Fibroblast of lung (primary cell): ENCODE measurements at places on chromosomes 7 and 10. TPM values are rescaled to one million over a fixed set of nuclear protein-coding genes. Genes with fewer than 3 reads are reported as not detected.

UTF1 gene
- total RNA-seq, result not detected in 2 replicates

EBLN1 gene
- total RNA-seq, result not detected in 2 replicates

PTPRN2 gene
- total RNA-seq, result 0.77 and 1.2 TPM in 2 replicates

IL6 gene
- total RNA-seq, result 22.1 and 33.7 TPM in 2 replicates

SEMA3C gene
- total RNA-seq, result 203 and 310 TPM in 2 replicates

CDNF gene
- total RNA-seq, result 1.2 and 1.5 TPM in 2 replicates

AOC1 gene
- total RNA-seq, result not detected in 2 replicates

HMX3 gene
- not detected in 2 replicates for total RNA-seq

CYP26A1 gene
- under 0.01 TPM in 1 of 2 replicates, not detected in the other for total RNA-seq

FGFR2 gene
- total RNA-seq, result under 0.01 and 0.17 TPM in 2 replicates

LYZL2 gene
- not detected in 2 replicates for total RNA-seq

ZNF777 gene
- total RNA-seq, result 3.6 and 4.1 TPM in 2 replicates

VWC2 gene
- total RNA-seq, result not detected in 2 replicates

ASB15 gene
- not detected in 2 replicates for total RNA-seq

RASA4B gene
- 1.5 and 2.1 TPM in 2 replicates for total RNA-seq

CALCR gene
- total RNA-seq, result not detected in 2 replicates

GJD4 gene
- total RNA-seq, result 0.17 TPM in 1 of 2 replicates, not detected in the other

INHBA gene
- total RNA-seq, result 4.1 and 15.0 TPM in 2 replicates

NOLC1 gene
- 16.5 and 23.4 TPM in 2 replicates for total RNA-seq

CLDN12 gene
- total RNA-seq, result 28.5 and 44.8 TPM in 2 replicates

HOXA9 gene
- under 0.01 TPM in 1 of 2 replicates, not detected in the other for total RNA-seq

DGKI gene
- total RNA-seq, result 1.3 and 2.1 TPM in 2 replicates

SIRT1 gene
- 21.1 TPM in 2 replicates for total RNA-seq

CYP3A4 gene
- total RNA-seq, result 0.17 TPM in 1 of 2 replicates, not detected in the other

HNRNPA2B1 gene
- 65.0 and 82.1 TPM in 2 replicates for total RNA-seq

AKR1C8 gene
- not detected in 2 replicates for total RNA-seq

TAS2R39 gene
- not detected in 2 replicates for total RNA-seq

SCART1 gene
- 1.3 and 2.5 TPM in 2 replicates for total RNA-seq

ANKRD30A gene
- total RNA-seq, result not detected in 2 replicates

TNS3 gene
- 52.6 and 88.8 TPM in 2 replicates for total RNA-seq

SPDYE6 gene
- total RNA-seq, result not detected in 2 replicates

HTR7 gene
- 0.77 and 0.83 TPM in 2 replicates for total RNA-seq

LEP gene
- total RNA-seq, result 0.26 and 2.8 TPM in 2 replicates

SLC26A3 gene
- not detected in 2 replicates for total RNA-seq

DRGX gene
- total RNA-seq, result not detected in 2 replicates

PILRB gene
- 3.6 and 4.3 TPM in 2 replicates for total RNA-seq

PARP12 gene
- total RNA-seq, result 23.9 and 24.9 TPM in 2 replicates

SEMA3E gene
- total RNA-seq, result 1.5 and 2.0 TPM in 2 replicates

AASS gene
- 31.6 and 49.2 TPM in 2 replicates for total RNA-seq

TFR2 gene
- under 0.01 TPM in 1 of 2 replicates, not detected in the other for total RNA-seq

LRIT1 gene
- total RNA-seq, result not detected in 2 replicates
